Epithelial cell of umbilical artery (primary cell): ENCODE measurements at places on chromosomes 2 and 18. TPM values are rescaled to one million over a fixed set of nuclear protein-coding genes. Genes with fewer than 3 reads are reported as not detected.

VWA3B gene
- total RNA-seq: not detected in 2 replicates

ZBTB7C gene
- total RNA-seq: not detected in 2 replicates

SERPINB10 gene
- total RNA-seq: 0.32 TPM in 1 of 2 replicates, not detected in the other

UGT1A10 gene
- not detected in 2 replicates for total RNA-seq

ICOS gene
- total RNA-seq: not detected in 2 replicates

TRIM43 gene
- not detected in 2 replicates for total RNA-seq

TANC1 gene
- total RNA-seq: 34.8 and 53.0 TPM in 2 replicates

ERICH2 gene
- total RNA-seq: not detected in 2 replicates

ZNG1B gene
- 37.7 and 55.3 TPM in 2 replicates for total RNA-seq

ANKRD30BL gene
- total RNA-seq: not detected in 2 replicates

TGFA gene
- total RNA-seq: under 0.01 TPM in 1 of 2 replicates, not detected in the other

CXCR1 gene
- not detected in 2 replicates for total RNA-seq

FTCDNL1 gene
- under 0.01 and 2.4 TPM in 2 replicates for total RNA-seq

RTTN gene
- total RNA-seq: 13.0 and 16.0 TPM in 2 replicates

KIF1A gene
- under 0.01 TPM in 1 of 2 replicates, not detected in the other for total RNA-seq

ATOH8 gene
- 4.0 and 5.8 TPM in 2 replicates for total RNA-seq

SDC1 gene
- total RNA-seq: 0.97 and 1.1 TPM in 2 replicates

INO80B gene
- total RNA-seq: 11.7 and 23.1 TPM in 2 replicates

DNAH7 gene
- under 0.01 and 0.32 TPM in 2 replicates for total RNA-seq

TPGS2 gene
- total RNA-seq: 134 and 152 TPM in 2 replicates

SLC38A11 gene
- not detected in 2 replicates for total RNA-seq

SERPINB13 gene
- not detected in 2 replicates for total RNA-seq

OTOF gene
- total RNA-seq: under 0.01 and 0.15 TPM in 2 replicates

EPB41L5 gene
- 17.9 and 21.3 TPM in 2 replicates for total RNA-seq

MRPL30 gene
- total RNA-seq: 47.1 and 49.1 TPM in 2 replicates

PPP1R7 gene
- total RNA-seq: 43.5 and 71.7 TPM in 2 replicates

MARS2 gene
- 4.9 and 6.1 TPM in 2 replicates for total RNA-seq

GAREM1 gene
- total RNA-seq: 0.15 and 0.32 TPM in 2 replicates

PROM2 gene
- total RNA-seq: 0.30 and 0.65 TPM in 2 replicates

UGT1A3 gene
- total RNA-seq: not detected in 2 replicates

IMP4 gene
- 91.5 and 112 TPM in 2 replicates for total RNA-seq

SOWAHC gene
- total RNA-seq: 4.9 and 5.9 TPM in 2 replicates
